ENCODE measurements at places on chromosomes 7 and 10. TPM values are rescaled to one million over a fixed set of nuclear protein-coding genes. Genes with fewer than 3 reads are reported as not detected.

GRCh38 chr10:55400075-55400849 lies 599.2 kb upstream of the PCDH15 start:
- H3K27ac ChIP-seq: no peak overlapping the region
- no peaks in the 10 kb centered on the region for H3K36me3 ChIP-seq
- H3K4me3 ChIP-seq: no peak overlapping the region
- H3K27me3 ChIP-seq: no peaks in the 10 kb centered on the region

DNA sequence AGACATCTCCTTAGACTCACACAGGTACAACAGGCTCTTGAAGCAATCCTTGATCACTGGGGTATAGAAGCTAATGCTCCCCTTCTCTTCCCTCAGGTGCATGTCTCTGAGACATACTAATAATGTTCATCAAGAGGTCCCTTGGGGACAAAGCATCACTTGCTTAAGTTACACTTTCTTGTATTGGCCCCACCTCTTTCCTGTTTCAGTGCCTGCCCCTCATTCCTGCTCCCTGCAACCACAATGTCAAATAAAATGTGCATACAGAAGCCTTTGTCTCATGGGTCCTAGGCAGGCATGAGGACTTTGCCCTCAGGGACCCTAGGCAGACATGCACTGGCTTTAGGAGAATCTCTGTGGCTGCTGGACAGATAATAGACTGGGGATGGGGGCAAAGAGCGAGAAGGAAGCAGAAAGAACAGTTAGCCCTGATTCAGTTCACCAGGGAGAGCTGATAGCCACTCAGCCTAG lies 175.0 kb upstream of the NPY start:
- H3K27me3 ChIP-seq: no peaks in the 10 kb centered on the region
- H3K4me3 ChIP-seq: no peak overlapping the region
- H3K27ac ChIP-seq: no peak overlapping the region
- H3K4me1 ChIP-seq: no peaks in the 10 kb centered on the region
- H3K36me3 ChIP-seq: no peaks in the 10 kb centered on the region
- no peak for DNase-seq

- H3K4me1 ChIP-seq: peaks cover 25% of the 10 kb centered on the region
- no peak overlapping the region for H3K4me3 ChIP-seq
- H3K36me3 ChIP-seq: no peaks in the 10 kb centered on the region
- H3K27ac ChIP-seq: no peak overlapping the region
These were observed 93.5 kb downstream of the CREM start for GRCh38 chr10:35219891-35220890.

GRCh38 chr7:47215640-47216039 lies 366.3 kb downstream of the TNS3 start:
- no peak overlapping the region for H3K4me3 ChIP-seq
- DNase-seq: no peak
- no peaks in the 10 kb centered on the region for H3K27me3 ChIP-seq
- no peaks in the 10 kb centered on the region for H3K4me1 ChIP-seq

ANKRD22 gene
- not detected for total RNA-seq

ATRNL1 gene
- total RNA-seq: 0.13 TPM
